SW 1271 (cell line): ENCODE measurements at places on chromosomes 13 and 19.

DNA sequence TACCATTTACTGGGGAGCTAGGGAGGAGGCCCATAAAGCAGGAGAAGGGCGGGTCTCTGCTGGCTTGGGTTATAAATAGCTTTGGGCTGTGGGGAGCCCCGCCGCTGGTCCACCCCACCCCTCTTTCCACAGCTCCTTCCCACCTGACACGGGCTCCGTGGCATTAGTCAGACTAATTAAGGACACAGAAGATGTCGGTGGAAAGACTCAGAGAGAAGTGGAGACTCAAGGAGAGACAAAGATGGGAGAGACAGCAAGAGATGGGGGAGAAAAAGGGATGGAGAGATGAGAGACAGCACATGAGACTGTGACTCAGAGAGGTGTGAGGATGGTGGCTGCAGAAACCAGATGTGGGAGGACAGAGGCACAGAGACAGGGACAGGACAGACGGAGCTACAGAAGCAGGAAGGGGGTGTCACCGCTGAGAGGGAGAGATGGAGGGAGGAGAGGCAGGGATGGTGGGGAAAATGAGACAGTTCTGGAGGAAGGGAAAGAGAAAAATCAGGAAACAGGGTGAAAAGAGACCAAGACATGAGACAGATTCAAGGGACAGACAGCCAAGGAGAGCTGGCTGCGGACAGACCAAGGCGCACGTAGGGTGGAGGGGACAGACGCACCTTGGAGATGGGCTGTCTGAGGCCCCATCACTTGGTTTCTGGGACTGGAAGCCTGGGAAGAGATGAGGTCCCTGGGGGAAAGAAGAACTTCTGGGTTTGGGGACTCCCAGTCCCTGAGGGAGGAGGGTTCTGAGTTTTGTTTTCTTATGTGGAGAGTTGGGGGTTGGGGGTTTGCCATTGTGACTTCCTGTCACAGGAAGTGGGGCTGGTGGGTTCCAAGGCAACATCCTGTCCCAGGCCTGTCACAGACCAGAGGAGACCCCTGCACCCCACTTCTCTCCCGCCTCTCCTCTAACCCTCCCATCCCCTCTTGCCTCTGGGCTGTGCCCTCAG lies 4.1 kb downstream of the ARHGEF1 start:
- no peak for DNase-seq

DNA sequence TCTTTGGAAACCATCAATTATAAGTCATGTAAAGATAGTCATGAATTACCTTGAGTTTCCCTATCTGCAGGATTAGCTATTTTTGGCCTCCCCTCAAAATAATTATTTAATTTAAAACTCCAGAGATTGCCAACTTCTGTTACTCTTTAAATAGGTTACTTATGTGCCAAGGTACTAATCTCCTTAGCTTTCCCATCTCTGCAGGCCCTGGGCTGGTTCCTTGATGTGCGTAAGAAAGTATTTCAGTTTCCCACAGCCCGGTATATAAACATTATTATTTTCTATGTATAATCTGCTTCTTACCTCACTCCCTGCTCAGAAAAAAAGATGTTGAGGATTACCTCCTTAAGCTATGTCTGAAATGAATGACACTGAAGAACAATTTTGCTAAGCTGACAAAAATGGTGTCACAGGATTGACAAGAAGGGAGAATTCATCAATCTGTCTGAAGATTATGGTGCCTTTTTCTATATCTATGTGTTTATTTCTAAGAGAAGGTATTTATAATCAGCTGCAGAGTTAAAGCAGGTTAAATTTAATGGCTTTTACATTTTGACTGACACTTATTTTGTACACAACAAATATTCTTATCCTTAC lies 1697.2 kb upstream of the PCDH20 start:
- DNase-seq: no peak

DNA sequence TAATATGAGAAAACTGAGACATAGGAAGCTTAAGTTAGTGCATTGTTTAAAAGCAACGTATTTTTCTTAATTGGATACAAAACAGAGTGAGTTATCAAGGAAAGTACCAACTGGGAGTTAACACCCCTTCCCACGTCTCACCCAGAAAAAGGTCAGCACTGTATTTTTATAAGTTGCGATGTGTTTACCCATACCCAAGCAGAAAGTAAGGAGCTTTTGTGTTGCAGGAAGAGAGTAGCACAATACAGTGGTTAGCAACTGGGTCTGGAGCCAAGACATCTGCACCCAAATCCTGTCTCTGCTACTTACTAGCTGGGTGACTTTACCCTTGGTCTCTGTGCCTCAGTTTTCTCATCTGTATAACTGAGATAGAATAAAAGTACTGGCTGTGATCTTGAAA lies 34.3 kb downstream of the FAM216B start:
- no peak for DNase-seq

- no peak for DNase-seq
Measured at GRCh38 chr13:113229161-113229560, 19.7 kb downstream of the CUL4A start.

- DNase-seq: no peak
Measured at GRCh38 chr19:46521241-46521868, 25.7 kb upstream of the PNMA8B start.

GRCh38 chr13:65090186-65090585 lies 2139.9 kb downstream of the PCDH9 start:
- DNase-seq: no peak
